CD4-positive, alpha-beta memory T cell (primary cell): ENCODE measurements at places on chromosomes 2 and 18. TPM values are rescaled to one million over a fixed set of nuclear protein-coding genes. Genes with fewer than 3 reads are reported as not detected.

Gene FSHR
- total RNA-seq = not detected

Gene RGPD4
- total RNA-seq = 0.09 TPM

Gene ABCB11
- not detected for total RNA-seq

Gene PRSS56
- total RNA-seq = not detected

Gene ESPNL
- 0.28 TPM for total RNA-seq

Gene PROC
- total RNA-seq = not detected

Gene RGPD3
- 0.47 TPM for total RNA-seq

Gene CRYGC
- not detected for total RNA-seq

Gene CD8B2
- total RNA-seq = not detected

Gene NXPH2
- total RNA-seq = not detected

Gene PTPRN
- total RNA-seq = not detected

Gene PCBP1
- total RNA-seq = 372 TPM

Gene ABHD1
- total RNA-seq = 1.3 TPM

DNA sequence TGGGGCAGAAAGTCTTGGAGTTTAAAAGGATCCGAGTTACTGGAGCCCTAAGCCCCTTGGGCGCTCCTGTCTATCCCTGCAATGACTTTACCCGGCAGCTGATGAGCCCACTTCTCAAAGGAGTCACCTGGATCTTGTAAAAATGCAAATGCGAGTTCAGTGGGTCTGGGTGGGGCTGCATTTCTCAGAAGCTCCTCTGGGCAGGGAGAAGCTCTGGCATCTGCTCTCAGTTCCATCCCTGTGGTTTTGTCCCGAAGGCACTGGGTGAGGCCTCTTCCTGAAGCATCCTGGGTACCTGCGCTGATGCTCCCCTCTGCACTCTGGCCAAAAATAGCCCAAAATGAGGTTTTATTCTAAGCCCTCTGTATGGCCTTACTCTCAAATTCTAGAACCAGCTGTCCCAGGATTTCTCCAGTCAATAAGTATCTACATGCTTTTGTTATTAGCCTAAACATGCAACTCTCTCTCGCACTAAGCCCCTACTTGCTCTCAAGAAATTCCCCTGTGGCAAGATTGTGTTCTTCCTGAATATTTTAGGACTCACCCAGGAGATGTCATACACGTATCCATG is 167.8 kb upstream of the APCDD1 start:
- DNase-seq = no peak

DNA sequence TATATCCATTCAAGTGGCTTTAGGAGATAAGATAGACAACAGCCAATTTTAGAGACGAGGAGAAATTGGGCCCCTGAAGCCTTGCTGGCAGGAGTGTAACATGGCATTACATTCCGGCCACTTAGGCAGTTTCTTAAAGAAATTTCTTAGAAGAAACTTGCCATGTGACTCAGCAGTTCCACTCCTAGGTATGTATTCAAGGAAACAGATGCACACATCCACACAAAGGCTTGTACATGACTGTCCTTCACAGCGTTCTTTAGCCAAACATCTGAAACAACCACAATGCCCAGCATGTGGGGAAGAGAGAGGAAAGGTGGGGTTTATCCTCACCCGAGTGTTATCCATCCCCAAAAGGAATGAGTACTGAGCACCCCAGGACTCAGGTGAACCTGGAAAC is 107.1 kb downstream of the NFATC1 start:
- DNase-seq = no peak

GRCh38 chr2:118322406-118322805 is 234.1 kb downstream of the INSIG2 start:
- DNase-seq = no peak

DNA sequence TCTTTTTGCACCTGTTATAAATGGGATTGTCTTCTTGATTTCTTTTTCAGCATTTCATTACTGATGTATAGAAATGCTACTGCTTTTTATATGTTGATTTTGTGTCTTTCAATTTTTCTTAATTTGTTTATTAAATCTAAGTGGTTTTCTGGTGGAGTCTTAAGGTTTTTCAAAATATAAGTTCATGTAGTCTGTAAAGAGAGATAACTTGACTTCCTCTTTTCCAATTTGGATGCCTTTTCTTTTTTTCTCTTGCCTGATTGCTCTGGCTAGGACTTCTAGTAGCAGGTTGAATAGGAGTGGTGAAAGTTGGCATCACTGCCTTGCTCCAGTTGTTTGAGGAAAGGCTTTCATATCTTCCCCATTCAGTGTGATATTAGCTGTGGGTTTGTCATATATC is 28.6 kb upstream of the GALNT5 start:
- no peak for DNase-seq

- DNase-seq = no peak
Measured at GRCh38 chr2:36605273-36605672, 7.3 kb upstream of the FEZ2 start.

DNA sequence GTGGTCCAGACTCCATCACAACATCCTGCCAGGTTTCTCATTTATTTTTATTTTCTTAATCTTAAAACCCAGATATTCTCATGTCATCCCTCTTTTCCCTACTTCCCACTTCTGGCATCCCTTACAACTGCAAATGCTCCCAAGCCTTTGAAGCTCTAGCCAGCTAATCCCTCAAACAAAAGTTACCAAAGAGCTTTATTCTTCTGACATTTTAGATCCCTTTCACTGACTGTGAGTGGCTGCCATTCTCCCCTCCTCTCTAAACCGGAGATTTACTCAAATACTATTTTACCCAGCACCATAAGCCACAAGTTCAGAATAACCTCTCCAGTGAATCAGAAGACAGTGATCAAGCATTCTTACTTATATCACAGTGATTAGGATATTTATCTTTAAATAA is 569.0 kb upstream of the SYT4 start:
- DNase-seq = no peak

GRCh38 chr2:238727585-238728329 is 120.1 kb upstream of the TWIST2 start:
- no peak for DNase-seq

GRCh38 chr2:74741629-74742028 is 87.6 kb downstream of the SEMA4F start:
- DNase-seq = no peak

GRCh38 chr2:138757384-138757783 is 22.8 kb downstream of the NXPH2 start:
- no peak for DNase-seq

DNA sequence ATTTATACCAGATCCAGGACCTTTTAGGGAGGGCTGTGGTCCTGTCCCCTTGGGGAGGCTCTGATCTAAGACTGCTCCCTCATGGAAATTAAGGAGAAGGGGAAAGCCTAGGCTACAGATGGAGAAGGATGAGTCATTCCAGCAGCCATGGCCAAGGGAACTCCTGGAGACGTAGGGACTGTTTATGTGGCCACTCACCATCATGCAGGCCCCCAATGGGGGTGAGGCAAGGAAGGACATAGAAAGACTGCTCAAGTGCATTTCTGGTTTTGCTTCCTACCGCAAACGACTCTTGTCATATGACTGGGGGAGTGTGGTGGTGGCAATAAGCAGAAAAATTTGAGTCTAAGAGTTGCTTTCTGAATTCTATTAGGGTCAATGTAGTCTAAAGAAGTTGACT is 54.0 kb upstream of the CYP1B1 start:
- DNase-seq = no peak

DNA sequence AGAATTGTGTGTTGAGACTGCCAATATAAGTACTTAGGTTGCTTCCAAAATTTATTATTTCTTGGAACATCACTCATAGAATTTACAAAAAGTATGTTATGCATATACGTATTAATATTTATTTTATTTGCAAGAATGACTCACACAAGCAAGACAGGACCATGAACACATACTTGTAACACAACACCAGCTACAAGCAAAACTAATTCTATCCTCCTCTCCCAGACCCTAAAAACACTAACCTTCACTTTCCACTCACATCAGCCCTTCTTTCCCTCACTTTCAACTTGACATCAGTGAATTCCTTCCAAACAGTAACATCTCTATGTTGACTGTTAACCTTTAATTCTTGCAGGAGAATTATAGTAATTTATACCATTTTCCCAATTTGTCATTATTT is 24.3 kb downstream of the OSBPL1A start:
- no peak for DNase-seq

- DNase-seq = no peak
Measured at GRCh38 chr2:130827502-130828251, 9.0 kb upstream of the ARHGEF4 start.

DNA sequence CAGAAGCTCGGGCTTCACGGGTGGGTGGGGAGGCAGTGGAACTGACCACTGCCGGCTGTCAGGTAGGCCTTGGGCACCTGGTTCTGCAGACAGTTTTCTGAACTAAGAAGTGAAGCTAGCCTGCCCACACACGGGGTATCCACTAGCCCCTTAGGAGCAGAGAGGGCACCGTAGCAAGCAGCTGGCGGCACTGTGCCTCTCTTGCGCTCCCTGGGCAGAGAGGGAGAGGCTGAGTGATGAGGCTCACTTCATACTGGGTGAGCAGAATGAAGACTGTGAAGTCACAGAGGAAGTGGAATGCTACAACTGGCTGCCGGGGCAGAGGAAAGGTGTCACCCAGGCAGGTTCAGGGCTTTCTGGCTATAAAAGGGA is 753 bp downstream of the ITPRIPL1 start:
- DNase-seq = peak; percentile 64

DNA sequence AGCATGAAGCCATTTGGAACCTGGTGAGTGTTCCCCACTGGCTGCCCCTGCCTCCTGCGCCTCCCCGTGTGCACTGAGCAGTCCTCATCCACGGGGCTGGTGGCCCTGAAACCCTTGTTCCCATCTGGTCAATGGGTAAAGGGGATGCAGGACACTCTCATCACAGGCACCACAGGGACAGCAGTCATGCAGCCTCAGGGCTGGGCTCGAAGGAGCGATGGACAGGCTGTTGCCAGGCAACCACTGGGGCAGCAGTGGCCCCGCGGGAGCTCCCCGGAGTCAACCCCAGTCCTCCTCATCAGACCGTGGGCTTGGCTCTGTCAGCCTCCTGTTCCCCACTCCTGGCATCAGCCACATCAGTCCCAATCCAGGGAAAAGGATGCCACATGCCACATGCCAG is 509.5 kb downstream of the EIPR1 start:
- no peak for DNase-seq

- no peak for DNase-seq
Measured at GRCh38 chr18:11724781-11725180, 35.7 kb downstream of the GNAL start.

DNA sequence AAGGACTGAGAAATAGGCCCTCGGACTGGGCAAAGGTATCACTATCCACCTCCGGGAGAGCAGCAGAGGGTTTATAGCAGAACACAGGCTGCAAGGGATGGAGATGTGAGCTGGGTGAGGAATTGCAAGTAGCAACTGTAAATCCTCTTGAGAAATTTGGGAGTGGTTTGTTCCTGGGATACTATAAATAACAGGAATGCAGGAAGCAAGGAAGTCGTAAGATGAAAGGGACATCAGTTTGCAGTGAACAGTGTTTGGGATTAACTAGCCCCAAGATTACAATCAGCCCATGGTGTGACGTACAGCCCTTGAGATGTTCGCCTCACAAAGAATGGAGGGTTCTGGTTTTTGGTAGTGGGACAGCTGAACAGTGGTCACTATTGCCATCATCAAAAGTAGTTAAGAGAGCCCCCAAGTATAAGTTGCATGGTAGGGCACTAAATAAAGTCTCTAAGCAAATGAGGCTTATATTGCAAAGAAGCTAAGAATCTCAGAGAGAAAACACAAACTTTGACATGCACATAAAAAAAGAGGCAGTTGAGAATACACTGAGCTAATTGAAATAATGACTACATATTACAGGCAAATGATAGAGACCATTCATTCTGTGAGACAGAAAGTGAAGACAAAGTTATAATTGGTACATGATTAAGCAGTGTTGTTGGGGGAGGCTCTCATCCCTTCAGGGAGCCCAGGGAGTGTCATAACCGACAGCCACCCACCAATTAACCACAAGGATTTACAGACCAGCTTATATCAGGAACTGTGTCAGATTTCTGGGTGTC is 362.5 kb upstream of the ACVR2A start:
- DNase-seq = no peak

DNA sequence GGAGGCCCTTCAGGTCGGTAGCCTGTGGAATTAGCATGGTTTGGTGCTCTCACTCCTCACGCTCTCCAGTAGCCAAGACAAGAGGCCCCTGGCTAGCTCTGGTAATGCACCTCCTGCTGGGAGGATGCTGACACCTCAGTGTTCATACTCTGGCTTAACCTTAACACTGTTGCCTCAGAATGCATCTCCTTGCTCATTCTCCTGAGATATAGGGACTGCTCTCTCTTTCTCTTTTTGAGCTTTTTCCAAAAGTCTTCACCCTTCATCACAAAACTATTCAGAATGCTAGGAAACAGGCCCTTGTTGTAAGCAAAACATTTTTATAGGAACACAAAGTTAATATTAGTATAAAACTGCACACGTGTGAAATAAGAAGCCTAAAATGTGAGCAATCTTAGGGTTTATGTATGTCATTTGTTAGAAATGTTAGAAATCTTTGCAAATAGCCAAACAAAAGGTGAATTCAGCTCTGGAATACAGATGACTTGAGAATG is 17.3 kb upstream of the IMPA2 start:
- no peak for DNase-seq

DNA sequence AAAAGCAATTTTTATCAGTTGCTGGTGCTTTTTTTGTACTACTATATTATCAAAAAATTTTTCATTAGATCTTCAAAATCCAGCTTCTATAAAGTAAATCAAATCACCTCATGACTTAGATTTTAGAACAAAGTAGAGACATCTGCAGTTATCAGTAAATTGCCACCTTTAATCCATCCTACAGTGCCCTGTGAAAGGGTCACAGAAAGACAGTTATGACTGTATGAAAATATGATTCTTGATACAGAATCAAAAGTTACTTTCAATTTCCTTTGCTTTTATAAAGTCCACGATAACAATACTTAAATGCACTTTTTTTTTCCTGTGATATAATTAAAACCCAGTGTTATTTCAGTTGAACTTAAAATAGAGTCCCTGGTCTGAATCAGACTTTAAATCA is 61.4 kb downstream of the PRPF40A start:
- DNase-seq = no peak

GRCh38 chr2:140440815-140441214 is 1660.6 kb upstream of the NXPH2 start:
- no peak for DNase-seq

- no peak for DNase-seq
Measured at GRCh38 chr18:13893418-13893760, 21.9 kb downstream of the MC2R start.
